ENCODE measurements at places on chromosomes 13 and 19.

DNA sequence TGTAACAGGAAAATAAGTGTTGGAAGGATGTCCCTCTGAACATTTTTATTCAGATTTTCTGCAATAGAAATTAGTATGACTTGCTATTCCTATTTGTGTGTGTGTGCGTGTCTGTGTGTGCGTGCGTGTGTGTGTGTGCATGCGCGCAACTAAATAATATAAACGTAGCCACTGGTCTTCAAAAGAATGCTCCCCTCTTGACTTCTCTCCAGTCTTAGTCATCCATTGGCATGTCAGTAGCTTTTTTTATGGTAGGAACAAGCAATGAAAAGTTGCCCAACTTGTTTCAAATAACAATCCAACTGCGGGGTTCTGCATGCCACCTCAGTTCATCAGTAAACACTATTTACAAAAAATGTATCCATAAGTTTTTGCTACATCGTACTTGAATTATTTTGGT, 249.6 kb downstream of the GPC6 start:
- no peak for DNase-seq

DNA sequence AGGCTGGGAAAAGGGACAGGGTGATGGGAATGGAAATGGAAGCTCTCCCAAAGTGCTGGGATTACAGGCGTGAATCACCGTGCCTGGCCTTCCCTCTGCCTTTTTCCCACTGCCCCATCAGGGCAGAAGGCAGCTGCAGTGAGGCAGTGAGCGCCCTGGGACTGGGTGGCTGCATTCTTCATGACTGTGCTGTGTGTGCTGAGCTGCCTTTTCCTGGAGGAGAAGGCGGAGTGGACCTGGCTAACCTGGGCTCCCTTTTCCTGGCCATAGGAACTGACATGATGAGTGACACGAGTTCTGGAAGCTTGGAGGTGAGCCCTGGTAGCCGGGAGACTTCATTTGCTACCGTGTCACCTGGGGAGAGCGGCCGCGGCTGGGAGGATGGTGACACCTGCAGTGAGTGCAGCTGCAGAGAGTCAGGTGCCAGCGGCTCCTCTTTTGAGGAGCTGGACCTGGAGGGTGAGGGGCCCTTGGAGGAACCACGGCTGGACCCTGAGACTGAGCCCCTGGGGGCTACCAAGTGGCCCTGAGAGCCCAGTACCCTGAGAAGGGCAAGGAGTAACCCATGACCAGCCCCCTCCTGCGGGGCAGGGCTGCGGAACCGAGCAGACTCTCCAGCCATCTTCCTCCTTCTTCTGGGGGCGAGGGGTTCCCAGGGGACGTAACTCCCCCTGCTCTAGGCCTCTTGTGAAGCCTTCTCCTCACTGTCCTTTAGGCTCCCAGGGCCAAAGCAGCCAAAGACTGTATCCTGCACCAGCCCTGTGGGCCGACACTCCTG, 26.3 kb upstream of the ZNF492 start:
- DNase-seq, result no peak

DNA sequence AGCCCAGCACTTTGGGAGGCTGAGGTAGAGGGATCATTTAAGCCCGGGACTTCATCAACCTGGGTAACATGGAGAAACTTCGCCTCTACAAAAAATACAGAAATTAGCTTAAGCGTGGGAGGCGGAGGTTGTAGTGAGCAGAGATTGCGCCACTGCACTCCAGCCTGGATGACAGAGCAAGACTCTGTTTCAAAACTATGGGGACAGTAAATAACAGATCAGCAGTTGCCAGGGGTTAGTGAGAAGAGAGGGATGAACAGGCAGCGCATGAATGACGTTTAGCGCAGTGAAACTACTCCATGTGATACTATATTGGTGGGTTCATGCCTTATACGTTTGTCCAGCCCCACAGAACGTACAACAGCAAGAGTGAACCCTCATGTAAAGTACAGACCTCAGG, 7.1 kb upstream of the ICAM3 start:
- peak; percentile 40 for DNase-seq

DNA sequence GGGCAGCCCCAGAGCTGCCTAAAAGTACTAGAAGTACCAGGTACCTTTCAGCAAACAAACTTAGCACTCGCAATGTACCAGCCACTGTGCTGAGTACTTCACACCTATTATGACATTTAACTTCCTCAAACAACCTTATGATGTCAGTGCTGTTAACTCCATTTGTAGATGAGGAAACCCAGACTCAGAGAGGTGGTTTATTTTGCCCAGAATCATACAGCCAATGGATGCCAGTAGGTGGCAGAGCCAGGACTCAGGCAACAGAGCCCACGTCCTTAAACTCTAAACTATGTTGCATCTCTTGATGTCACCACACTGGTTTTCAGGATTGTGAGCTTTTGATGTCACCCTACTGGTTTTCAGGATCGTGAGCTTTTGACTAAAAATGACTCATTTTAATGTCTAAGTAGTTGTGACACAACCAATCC, 78.9 kb downstream of the FLT1 start:
- no peak for DNase-seq
